ENCODE measurements at places on chromosomes 7 and 10.

- DNase-seq = no peak
These were observed 89.3 kb downstream of the MKI67 start for GRCh38 chr10:128036746-128037543.

- DNase-seq = no peak
These were observed 37.4 kb upstream of the YAE1 start for GRCh38 chr7:39528849-39529248.

- no peak for DNase-seq
These were observed 7.7 kb downstream of the UNC5B start for GRCh38 chr10:71219918-71220688.

DNA sequence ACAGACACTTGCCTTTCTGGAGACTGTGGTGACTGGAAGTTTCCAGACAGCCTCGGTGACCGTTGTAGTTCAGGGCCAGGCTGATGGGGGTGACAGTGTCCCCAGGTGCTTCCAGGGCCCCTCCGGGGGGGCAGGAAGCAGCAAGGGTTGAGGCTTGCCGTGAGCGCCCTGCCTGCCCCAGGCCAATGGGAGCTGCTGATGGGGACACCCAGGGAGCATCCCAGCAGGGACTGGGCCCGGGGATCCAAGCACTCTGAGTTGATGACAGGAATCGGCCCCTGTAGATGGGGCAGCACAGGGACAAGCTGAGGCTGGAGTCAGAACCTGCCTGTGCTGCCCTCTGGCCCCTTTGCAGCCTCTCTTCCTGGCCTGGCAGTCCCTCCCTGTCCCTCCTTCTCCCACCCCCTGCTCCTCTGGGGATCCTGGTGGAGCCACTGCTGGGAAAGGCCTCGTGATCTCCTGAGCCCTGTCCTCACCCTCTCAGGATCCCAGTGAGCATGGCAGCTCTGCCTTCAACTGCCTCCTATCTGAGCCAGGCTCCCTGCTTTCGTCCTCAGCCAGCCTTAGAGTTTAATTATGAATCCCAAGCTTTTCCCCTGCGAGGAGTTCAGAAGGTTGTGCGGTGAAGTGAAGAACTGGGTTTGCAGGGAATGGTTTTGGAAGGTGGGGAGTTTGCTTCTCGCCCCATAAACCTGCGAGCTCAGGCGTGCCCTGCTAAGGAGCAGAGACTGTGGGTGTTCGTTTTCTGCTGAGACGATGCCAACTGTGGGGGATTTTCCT is 84.7 kb downstream of the ADCY1 start:
- no peak for DNase-seq

DNA sequence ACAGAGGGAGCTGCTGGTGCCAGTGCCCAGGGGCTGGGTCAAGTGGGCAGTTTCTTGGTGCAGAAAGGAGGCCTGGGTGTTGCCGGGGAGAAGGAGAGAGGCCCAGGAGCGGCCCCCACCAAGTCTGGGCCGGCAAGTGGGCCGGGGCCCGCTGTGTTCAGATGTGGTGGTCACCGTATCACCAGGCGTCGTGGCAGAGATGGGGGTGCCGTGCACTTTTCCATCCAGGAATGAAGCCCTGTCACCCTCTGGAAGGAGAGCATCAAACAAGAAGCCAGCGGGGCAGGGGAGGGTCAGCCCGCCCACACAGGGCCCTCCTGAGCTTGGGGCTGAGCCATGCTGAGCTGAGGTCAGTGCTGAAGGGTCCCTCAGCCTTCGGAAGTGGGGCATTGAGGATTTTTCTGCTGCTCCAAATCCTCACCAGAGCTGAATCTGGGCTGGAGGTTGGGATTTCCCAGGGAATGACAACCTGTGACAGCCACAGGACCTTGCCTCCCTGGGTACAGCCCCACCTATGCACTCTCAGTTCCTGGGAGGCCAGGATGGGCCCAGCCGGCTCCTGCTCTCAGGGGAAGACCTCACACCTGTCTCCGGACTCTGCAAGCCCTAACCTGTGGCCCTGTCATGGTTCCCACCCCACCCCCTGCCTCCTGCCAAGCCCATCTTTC is 27.9 kb upstream of the INPP5A start:
- no peak for DNase-seq

DNA sequence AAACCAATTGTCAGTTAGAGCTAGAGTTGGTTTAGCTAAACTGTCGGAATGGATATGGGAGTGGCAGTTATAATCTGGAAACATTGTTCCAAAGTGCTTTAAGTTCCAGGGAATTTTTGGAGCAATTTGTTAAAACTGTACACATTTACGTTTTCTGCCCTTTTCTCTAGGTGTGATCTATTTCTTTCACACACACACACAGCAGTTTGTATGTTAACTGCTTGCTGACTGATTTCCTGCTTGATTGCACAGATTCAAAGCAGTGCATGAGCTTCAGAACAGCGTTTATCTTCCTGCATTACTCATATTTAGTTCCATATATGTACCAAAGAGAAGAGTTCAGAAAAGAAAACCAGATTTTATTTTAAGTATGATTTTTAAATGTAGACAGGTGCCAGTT is 57.9 kb downstream of the MGMT start:
- DNase-seq = no peak

GRCh38 chr10:84860855-84861254 is 532.5 kb downstream of the CCSER2 start:
- no peak for DNase-seq

DNA sequence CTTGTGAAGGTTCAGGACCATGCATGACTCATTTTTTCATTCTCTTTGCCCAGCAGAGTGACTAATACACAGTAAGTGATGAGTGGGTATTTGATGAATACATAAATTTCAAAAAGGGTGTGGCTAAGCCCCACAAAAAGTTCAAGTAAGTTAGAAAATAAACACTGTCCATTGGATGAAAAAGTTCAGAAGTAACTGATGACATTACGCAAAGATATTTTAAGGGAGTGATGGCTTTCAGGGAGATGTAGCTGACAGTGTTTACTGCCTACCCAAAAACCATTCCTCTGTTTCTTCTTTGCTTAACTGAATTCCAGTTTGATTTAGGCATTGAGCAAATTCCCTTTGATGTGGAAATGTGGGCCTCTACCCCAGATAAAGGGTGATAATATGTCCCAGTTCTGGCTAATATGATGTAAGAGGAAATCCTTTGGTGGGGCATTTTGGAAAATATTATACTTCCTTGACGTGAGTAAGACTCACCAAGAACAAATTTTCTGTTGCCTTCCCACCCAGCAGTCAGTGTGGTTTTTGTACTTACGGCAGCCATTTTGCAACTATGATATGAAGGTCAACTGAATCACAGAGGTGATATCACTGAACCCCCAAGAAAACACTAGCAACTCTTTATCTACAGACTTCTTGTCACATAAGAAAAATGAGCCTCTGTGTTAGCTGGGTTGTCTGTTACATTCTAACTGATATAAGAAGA is 29.0 kb upstream of the EBLN1 start:
- no peak for DNase-seq

DNA sequence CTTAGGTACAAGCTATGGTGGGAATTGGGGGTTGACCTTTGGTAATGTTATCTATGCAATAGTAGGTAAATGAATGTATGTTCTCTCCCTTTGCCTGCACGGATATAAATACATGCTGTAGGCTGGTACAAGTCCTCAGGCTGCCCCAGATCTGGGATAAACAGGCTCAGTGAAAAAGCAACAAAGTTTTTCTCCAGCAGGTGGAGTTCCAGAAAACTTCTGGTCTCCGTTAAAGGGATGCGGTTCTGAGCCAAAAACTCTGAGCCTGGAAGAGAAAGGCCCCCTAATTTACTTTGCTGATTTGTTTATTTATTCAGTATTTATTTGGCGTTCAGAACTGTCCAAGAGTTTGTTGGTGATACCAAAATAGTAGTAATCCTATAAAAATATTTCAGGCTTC is 204.7 kb downstream of the ADRA2A start:
- DNase-seq = no peak

- no peak for DNase-seq
These were observed 39.5 kb downstream of the STEAP1B start for GRCh38 chr7:22460363-22460988.

DNA sequence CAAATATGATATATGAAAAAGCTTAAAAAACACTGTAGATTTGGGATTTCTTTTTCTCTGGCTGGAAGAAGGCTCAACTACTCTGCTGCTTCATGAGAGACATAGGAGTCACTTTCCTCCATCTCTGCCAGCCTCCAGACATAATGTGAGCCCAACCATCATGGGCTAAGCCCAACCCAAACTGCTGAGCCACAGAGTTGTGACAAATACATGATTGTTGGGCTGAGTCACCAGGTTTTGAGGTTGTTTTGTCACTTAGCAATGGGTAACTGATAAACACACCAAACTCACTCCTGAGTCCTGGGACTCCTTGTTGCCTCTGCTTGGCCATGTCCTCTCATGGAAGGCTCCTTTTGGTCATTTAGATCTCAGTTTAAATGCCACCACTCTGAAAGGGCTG is 381.8 kb upstream of the FZD8 start:
- no peak for DNase-seq

DNA sequence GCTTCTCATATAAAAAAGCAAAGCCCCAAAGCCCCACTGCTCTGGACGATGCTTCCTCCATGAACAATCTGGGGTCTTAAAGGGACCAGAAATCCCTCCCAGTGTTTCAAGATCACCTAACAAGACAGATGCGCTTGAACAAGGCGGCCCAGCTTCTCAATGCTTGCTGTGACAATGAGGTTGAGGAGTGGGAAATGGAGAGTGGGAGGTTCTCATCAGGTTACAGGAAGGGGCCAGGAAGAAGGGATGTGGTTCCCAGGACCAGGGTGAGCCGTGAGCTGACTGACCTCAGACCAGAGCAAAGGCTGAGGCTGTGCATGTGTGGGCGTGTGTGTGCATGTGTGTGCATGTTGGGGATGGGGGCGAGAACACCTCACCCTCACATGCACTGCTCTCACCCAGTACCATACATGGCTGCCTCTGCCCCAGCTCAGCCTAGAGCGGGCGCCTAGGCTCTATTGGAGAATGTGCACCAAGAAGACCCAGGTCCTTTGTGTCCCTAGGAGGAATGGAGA is 220.8 kb upstream of the GPR26 start:
- no peak for DNase-seq

DNA sequence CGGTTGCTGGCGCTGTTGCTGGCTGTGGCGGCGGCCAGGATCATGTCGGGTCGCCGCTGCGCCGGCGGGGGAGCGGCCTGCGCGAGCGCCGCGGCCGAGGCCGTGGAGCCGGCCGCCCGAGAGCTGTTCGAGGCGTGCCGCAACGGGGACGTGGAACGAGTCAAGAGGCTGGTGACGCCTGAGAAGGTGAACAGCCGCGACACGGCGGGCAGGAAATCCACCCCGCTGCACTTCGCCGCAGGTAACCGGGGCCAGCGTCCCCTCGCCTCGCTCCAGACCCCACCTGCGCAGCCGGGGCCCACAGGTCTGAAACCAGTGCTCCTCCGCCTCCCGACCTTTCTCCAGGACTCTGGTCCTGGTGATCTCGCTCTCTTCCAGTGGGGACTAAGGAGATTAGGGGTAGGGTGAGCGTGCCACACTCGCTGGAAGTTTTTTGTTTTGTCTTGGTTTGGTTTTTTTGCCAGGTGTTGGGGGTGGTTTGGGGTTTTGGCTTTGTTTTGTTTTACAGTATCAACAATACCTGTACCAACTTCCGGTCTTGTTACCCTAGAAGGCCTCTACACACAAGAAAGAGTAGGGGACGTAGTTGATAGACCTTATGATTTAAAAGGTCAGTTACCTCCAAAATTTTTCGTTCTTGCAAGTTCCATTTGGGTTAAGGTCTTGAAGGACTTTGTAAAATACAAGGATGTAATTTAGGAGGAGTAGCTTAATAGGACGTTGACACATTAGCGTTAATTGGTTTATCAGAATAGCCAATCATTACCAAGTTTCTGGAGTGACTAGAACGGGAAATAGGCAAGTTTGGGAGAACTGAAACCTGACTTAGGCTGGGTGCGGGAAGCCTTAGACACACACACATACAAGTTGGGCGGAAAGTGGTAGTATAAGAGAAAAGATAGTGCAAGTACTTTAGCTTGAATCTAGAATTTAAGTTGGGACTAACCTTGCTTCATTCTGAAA is 704 bp downstream of the TNKS2 start:
- no peak for DNase-seq

GRCh38 chr10:52334595-52334994 is 20.5 kb downstream of the DKK1 start:
- no peak for DNase-seq

GRCh38 chr10:51014680-51015389 is 59.5 kb upstream of the PRKG1 start:
- DNase-seq = no peak

DNA sequence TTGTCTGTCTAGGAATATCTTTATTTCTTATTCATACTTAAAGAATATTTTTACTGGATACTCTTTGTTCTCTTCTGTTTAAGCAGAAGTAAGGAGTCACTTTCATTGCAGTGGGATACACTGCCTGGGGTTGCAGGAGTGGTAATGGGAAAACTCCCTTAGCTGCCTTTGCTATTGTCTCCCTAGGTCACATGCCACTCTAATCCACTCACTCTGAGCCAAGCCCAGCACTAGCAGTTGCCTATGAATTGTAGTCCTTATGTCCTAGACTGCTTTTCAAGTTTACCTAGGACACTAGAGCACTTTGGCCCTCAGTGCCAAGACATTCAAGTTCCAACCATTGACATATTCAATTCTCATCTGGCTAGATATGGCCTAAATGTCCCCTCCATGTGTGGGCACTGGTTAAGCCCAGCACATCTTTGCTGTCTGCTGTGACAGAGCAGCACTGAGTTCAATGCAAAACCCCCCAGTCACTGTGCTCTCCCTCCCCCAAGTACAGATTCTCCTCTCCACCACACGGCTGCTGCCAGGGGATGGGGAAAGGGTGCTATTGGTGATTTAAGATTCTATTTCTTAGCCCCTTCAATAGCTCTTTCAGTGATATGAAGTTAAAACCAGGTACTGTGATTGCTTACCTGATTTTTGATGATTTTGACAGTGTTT is 991.7 kb upstream of the KCND2 start:
- DNase-seq = no peak

DNA sequence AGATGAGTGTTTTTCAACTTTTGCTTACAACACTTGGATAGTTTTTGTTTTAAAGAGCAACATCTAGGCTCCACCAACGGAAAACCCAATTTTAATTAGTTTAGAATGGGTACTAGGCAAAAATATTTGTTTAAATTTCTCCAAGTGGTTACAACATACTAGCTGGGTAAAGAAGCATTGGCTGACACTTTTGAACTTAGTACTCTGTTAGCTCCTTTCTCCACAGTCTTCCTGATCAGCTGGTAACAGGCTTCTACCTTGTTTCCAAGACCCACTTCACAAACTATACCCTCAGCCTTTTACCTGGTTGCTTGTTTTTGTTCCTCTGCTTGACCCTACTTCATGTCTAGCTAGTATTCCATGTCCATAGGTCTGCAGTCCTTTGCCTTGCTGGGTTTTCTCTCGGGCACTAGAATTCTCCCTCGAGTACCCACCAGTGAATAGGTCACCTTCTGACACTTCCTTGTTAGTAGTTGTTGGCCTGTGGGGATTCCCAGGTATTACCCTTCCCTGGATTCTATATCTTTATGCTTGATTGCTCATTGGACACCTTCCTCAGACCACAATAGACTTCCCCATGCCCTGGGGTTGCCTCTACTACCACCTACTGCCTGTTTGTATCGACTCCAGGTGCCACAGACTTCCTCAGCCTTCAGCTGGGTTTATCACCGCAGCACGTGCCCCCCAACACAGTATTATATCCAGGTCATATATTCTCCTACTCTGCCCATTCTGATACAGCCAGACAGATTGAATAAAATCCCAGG is 42.0 kb downstream of the PRPS1L1 start:
- DNase-seq = no peak

- no peak for DNase-seq
These were observed 52.7 kb downstream of the FIGNL1 start for GRCh38 chr7:50397320-50397970.

- no peak for DNase-seq
These were observed 200.2 kb downstream of the DNAJC1 start for GRCh38 chr10:21803374-21803773.

GRCh38 chr7:152780935-152781334 is 21.4 kb downstream of the ACTR3B start:
- DNase-seq = no peak

Measured in SHP77 treated with DMSO at 0.1 percent for 48 hours (cell line).